ENCODE measurements at places on chromosomes 5 and 9.

GRCh38 chr9:4714266-4715016 lies 26.6 kb downstream of the AK3 start:
- no peak for DNase-seq

DNA sequence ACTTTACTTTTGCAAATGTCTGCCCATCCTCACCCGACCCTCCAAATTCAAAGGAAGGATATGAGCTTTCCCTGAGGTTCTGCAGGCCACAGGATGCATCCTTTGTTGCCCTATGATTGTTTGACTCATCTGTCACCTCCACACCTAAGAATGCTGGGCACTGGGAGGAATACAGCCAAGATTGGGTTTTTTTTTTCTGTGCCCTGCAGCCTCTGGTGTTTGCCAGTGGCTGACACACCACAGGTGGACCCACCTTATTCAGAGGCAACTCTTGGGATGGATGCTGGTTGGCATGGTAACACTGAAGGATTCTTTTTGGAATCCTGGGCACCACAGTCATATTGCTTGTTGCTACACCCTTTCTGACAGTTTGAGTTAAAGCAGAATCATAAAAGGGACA lies 29.7 kb downstream of the C9orf152 start:
- no peak for DNase-seq

GRCh38 chr5:62112689-62113228 lies 193.2 kb upstream of the KIF2A start:
- DNase-seq = peak; percentile 57

GRCh38 chr5:157443041-157443549 lies 16.9 kb upstream of the NIPAL4 start:
- DNase-seq = no peak

DNA sequence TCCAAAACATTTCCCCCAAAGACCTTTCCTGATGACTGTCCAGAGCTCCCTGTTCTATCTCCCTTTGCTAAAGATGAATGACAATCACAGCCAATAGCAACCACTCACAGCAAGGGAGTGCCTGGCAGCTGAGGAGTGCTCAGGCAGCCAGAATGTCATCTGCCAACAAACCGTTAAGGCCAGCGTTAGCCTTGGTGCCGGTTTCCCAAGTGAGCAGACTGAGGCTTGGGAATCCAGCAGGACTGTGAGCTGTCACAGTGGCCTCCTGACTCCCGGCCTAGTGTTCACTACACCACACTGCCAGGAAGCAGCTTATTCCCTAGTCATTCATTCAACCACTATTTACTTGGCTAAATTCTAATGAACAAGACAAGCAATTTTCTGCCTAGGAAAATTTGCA lies 24.7 kb downstream of the STK10 start:
- DNase-seq = no peak

DNA sequence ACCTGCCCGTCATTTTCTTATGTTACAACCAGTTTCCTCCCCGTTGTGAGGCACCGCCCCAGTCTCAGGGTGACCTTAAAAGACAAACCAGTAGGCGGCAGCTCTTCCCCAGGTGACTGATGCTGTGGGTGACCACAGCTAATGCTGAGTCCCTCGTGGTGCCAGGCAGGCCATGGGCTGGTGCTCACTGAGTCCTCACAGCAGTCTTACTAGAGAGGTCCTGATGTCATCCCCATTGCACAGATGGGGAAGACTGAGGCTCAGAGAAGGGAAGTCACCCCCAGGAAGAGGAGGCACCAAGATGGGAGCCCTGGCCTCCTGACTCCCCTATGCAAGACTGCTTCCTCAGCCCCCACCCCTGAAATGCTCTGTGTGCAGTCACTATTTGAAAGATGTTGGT lies 978 bp downstream of the CFAP157 start:
- no peak for DNase-seq

DNA sequence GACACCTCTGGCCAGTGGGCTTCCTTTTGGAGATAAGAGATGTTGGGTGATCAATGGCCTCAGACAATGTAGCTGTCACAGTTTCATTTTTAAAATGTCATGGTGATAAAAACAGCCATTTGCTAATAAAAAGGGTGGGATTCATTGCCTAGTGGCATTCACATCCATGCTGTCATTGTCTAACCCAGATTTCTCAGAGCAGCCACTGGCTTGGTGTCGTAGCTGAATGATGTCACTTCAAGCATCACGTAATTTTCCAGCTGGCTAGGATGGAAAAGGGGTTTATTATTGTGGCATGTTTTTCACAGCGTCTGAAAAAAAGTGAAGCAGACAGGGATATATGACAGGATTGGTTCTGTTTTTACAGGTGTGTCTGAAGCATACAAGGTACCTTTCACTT lies 184.7 kb downstream of the AOPEP start:
- no peak for DNase-seq

DNA sequence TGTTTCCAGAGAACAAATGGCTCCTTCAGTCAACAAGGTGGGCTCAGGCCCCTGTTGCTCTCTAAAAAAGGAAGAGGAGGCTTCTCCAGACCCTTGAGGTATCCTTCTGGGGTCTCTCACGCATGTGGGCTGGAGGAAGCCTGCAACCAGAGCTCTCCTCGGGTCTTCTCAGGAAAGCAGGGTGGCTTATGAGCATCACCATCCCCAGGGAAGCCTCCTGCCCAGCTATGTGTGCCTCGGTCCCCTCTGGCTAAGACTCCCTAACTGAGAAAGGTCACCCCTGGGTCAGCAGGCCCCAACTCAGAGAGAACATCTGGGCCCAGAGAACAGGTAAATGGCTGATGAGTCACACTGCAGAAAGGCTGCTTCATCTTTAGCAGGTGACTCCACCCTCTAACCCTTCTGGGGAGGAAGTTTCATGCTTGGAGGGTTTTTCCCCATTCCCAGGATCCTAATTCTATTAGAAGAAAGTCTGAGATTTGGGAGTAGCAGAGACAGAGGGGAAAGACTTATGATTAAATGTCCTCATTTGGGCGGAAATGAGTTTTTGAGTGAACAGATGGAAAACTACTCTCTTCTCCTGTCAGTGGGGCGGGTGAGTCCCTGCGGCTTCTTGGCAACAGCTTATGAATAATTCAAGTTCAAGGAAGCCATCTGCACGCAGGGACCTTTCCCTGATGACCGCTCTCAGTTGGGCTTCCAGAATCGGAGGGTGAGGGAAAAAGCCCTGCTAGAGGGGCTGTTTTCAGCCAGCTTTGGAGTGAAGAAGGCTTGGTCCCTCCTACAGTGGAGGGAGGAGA lies 41.9 kb downstream of the TGFBI start:
- no peak for DNase-seq

DNA sequence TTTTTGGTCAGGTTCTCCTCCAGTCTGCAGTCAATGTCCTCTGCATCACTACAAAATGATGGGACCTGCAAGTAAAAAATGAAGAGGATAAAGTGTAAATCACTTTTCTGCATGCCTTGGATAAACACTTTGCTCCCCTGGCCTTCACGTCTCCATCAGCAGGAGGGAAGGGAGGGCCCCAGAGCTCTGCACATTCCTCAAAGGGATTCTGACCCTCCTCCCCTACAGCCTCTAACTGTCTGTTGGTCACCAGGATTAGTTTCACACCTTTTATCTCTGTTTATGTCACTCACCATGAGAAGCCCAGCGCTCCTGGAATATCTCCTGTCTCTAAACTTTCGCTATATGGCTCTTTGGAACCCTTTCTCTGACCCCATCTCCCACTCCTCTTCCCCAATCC lies 103.3 kb downstream of the SVEP1 start:
- DNase-seq = no peak

- DNase-seq = no peak
Observed at GRCh38 chr9:27864644-27865438, 291.6 kb upstream of the C9orf72 start.

DNA sequence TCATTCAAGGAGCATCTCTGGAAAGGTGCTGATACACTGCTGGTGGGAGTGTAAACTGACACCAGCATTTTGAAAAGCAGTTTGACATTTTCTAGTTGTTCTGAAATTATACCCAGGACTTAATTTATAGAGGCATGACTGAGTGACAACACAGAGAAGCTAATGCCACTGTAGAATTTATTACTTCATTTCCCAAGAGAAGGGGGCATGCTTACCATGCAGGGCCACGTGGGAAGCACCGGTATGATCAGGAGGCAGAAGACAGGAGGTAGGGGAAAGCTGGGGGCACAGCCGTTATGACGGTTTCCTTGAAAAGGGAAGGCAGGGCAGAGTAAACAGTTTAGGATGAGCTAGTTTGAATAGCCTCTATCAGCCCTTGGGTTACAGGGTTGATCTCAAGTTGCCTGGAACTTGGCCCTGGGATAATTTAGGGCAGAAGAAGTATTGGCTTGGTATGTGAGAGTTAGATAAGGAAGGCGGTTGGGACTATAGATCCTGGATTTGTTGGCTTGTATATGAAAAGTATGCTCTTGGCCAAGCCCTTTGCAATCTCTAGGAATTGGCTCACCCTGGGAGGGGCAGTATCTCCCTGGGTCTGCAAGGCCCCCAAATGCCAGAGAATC lies 305.7 kb downstream of the ENC1 start:
- DNase-seq = no peak

DNA sequence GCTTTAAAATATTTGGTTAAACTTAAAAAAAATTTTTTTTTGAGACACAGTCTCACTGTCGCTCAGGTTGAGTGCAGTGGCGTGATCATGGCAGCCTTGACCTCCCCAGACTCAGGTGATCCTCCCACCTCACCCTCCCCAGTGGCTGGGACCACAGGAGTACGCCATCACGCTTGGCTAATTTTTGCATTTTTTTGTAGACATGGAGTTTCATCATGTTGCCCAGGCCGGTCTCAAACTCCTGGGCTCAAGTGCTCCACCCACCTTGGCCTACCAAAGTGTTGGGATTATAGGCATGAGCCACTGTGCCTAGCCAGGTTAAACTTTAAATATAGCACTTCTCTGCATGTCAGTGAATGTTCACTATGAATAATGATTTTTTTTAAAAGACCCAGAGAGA lies 224.5 kb upstream of the RFX3 start:
- no peak for DNase-seq

DNA sequence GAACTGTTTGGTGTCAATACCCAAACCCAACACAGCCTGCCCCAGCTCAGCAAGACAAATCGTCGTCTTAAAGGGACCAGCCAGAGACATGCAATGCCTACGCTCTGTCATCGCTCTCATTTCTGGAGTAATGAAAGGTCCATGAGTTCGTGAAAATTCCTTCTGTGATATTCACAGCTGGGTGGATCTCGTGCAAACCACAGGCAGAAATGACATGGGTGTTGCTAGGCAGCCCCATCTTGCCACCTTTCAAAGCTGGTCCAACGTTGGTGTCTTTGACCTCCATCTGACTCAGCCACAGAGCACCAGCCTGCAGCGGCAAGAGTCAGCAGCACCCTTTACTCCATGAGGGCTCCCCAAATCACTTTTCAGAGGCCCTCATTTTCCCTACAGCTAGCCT lies 215.3 kb downstream of the SLIT3 start:
- DNase-seq = no peak

DNA sequence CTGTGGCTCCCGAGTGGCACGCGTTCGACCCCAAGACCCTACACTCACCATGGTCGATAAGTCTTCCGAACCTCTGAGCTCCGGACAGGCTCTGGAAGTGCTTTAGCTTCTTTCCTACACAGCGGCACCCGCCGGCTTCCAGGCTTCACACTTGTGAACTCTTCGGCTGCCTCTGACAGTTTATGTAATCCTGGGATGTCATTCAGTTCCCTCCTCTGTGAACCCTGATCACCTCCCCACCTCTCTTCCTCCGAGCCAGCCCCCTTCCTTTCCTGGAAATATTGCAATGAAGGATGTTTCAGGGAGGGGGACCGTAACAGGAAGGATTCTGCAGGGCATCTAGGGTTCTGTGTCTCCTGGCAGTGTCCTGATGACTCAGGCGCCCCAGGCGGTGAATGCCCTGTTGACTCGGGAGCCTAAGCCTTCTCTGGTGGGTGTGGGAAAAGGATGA lies at the start of gene CD14:
CD14 (minus strand) TSS at position 155 of the 451 bp plus-strand sequence; CDS start at position 51, 104 bp downstream.
- DNase-seq = no peak

GRCh38 chr9:101512116-101512515 lies 21.5 kb upstream of the RNF20 start:
- no peak for DNase-seq

Data from AG09309 (cell line).